Stimulated activated CD4-positive, alpha-beta T cell treated with anti-CD3 and anti-CD28 coated beads, TNF-alpha, amount 100 ng/mL, for 1 hour (primary cell): ENCODE measurements at places on chromosomes 1 and 21.

DNA sequence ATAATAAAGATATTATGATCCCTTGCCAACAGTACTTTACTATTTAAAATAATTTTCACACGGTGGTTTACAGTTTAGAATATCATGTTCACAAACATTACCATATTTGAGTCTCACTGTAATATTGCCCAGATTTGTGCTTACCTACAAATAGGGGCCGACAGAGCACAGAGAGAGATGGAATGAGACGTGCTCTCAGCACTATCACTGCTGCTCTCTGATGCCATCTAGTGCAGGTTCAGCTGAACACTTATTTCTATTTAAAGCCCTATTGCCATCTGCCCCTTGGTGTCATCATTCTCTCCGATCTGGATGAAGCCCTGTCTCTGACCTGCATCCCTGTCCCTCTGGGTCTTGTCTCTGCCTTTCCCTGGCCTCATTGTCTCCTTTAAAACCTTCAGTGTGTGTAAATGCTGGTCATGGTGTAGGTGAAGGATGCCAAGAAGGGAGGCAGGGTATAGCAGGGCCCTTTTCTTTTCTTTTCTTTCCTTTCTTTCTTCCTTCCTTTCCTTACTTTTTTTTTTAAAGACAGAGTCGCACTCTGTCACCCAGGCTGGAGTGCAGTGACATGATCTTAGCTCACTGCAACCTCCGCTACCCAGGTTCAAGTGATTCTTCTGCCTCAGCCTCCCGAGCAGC lies 6.9 kb upstream of the GPATCH4 start:
- no peak for DNase-seq

GRCh38 chr21:33258475-33258874 lies 7.7 kb upstream of the IL10RB start:
- no peak for DNase-seq

- no peak for DNase-seq
These were observed 4.8 kb downstream of the S1PR1 start for GRCh38 chr1:101241485-101242225.

GRCh38 chr21:29385934-29386520 lies 87.3 kb downstream of the BACH1 start:
- no peak for DNase-seq
